AG04450 (cell line): ENCODE measurements at places on chromosomes 4 and X.
A peak's percentile ranks its signal among the peaks of the same experiment; 100 is the strongest.

GRCh38 chrX:138014577-138014976 is 448.6 kb downstream of the ZIC3 start:
- no peak for DNase-seq

- DNase-seq: no peak
These were observed 15.4 kb downstream of the EPGN start for GRCh38 chr4:74323663-74324062.

- DNase-seq: no peak
These were observed 45.2 kb upstream of the DCLK2 start for GRCh38 chr4:150033081-150033480.

- DNase-seq: no peak
These were observed 204.7 kb upstream of the GABRA2 start for GRCh38 chr4:46594661-46595060.

- no peak for DNase-seq
These were observed 21.4 kb upstream of the PPP2R2C start for GRCh38 chr4:6493658-6494304.

DNA sequence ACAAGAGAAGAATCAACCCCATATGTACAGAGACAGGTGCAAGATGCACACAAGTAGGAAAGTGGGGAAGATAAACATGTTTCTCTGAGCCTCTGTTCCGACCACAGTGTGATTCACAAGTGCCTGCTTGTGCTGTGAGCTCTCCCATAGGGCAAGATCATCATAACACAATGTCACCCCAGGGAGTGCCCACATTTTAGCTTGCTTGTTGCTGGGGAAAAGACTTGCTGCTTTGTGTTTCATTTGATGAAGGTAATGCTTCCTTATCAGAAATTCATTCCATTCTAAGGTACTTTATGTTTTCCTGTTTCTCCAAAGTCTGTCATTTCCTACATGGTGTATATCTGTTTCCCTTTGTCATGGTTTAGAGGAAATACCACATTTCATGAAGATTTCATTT is 304.5 kb upstream of the DIPK2B start:
- peak; percentile 13 for DNase-seq

- DNase-seq: no peak
These were observed 863.1 kb upstream of the FTHL17 start for GRCh38 chrX:31934842-31935370.

GRCh38 chrX:13695601-13696115 is 6.7 kb downstream of the RAB9A start:
- DNase-seq: no peak

GRCh38 chr4:186887291-186887700 is 163.6 kb upstream of the FAT1 start:
- DNase-seq: no peak

DNA sequence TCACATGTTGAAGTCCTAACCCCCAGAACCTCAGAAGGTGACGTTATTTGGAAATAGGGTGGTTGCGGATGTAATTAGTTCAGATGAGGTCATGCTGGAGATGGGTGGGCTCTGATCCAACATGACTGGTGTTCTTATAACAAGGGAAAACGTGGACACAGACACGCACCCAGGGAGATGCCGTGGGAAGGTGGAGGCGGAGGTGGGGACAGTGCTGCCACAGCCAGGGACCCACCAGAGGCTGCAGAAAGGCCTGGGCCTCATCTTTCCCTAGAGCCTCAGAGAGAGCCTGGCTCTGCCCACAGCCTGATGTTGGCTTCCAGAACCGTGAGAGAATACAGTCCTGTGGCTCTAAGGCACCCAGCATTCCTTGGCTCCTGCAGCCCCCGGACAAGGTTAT is 7.9 kb upstream of the HMX1 start:
- no peak for DNase-seq

DNA sequence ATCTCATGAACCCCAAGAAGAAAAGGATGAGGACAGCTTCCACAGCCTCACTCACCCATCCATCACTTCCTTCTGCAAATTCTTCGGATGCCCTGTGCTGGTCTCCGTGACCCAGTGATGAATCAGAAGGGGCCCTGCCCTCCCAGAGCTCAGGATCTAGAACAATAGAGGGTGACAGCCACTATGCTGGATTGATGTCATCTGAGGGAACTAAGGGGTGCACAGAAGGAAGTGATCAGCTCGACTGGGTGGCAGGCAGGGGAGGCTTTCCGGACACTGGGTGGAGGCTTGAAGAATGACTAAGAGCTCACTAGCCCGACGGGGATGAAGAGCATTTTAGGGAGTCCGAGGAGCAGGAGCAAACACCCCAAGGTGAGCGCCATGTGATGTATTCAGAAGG is 1.4 kb upstream of the ZNF185 start:
- no peak for DNase-seq

DNA sequence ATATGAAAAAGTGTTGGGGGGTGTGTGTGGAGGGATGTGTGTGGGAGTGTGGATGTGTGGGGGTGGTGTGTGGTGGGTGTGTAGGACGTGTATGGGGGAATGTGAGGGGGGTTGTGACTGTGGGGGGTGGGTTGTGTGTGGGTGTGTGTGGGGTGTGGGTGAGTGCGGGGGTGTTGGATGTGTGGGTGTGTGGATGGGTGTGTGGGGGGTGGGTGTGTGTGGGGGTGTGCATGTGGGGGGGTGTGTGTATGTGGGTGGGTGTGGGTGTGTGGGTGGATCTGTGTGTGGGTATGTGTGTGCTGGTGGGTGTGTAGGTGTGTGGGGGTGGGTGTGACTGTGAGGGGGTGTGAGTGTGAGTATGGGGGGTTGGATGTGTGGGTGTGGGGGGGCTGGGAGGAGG is 47.8 kb downstream of the KDR start:
- no peak for DNase-seq

GRCh38 chr4:1795299-1796195 is 2.5 kb downstream of the FGFR3 start:
- DNase-seq: no peak

- DNase-seq: no peak
These were observed 434.9 kb downstream of the PDGFC start for GRCh38 chr4:156536661-156537060.

DNA sequence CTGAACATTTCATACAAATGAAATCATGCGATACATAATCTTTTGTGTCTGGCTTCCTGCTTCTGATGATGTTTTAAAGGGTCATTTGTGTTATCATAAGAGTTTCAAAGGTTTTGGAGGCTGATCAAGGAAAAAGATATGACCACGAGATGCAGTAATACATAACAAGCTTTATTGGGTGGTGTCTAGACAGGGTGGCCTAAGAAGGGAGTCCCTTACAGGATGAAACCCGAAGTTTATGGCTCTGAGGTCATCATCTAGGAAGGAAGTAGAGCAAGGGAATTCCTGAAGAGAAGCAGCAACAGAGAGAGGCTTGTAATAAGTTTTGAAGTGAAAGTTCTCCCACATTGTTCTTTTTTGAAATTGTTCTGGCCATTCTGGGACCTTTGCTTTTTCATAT is 40.8 kb upstream of the SOD3 start:
- no peak for DNase-seq

DNA sequence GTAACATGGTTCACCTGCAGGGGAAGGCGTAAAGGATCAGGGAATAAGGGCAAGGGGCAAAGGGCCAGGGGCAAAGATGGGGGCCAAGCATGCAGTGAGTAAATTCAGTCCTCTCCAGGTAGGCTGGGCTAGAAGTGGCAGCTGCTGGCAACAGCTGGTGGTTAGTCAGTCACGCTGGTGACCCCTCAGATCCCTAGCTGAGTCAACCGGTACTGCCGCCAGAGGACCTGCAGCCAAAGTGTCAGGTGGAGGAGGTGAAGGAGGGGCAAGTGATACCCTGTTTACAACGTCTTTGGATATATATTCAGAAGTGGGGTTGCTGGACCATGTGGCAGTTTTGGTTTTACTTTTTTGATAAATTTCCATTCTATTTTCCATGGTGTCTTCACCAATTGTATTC is 24.6 kb upstream of the NAP1L2 start:
- DNase-seq: no peak

DNA sequence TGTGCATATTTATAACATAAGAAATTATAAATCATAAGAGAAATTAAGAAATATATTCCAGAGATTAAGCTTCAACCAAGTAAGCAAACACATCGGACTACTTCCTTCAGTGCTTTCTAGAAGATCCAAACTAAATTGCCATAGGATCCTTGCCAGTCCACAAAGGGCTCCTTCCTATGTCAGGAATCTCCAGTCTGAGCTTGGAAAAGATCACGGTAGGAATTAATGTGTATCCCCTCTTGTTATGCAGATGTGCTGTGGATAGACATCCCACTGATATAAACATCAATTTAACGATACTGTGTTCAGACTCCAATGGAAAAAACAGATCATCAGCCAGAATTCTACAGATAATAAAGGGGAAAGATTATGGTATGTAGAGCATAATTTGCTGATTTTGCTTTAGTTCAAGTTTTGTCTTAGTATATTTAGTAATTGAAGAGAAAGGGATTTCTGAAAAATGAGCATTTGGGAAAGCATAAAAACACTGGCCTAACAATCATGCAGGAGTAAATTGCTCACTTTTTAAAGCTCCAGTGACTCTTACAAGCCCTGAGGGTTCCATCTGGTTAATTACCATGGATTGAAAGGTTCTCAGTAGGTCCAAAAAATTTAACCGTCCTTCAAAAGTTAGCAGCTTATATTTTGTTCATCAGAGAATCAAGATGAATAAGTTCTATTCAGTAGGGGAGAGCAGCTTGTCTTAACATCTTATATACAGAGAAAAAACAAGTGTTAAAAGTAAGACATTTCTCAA is 65.9 kb downstream of the HHIP start:
- DNase-seq: no peak

GRCh38 chrX:107718156-107718621 is 57.4 kb downstream of the TSC22D3 start:
- DNase-seq: peak; percentile 37

DNA sequence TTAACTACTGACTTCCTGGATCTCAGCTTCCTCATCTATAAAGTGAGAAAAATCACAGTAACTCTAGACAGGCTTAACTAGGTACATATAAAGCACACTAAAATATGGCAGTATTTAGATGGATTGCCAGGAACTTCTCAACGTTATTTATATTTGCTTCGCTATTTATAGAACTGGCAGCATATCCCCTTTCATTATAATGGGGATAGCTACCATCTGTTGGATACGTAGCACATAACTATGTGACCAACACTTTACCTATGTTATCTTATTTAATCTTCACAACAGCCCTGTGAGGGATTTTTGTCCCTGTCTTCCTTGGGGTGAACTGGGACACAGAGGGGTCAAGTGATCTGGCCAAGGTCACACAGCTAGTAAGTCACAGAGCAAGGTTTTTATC is 64.6 kb downstream of the ENPEP start:
- DNase-seq: no peak

- DNase-seq: no peak
These were observed 92.3 kb downstream of the REPS2 start for GRCh38 chrX:17038681-17039161.

GRCh38 chrX:16516232-16516876 is 133.6 kb upstream of the S100G start:
- no peak for DNase-seq

DNA sequence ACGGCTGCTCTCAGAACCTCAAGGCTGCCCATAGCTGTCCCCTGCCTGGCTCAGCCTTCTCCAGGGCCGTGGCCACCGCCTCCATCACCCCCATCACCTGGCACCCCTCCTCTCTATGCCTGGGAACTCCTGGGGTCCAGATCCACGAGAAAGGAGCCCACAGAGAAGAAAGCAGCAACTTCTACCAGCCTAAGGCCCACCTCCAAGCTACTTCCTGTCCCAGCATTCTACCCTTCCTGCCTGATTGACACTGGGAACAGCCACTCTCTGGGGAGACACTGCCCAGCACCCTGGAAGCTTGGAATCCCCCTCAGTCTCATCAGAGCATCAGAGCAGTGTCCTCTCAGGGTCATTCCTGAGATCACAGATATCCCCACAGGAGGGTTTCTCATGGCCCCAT is 36.9 kb upstream of the PROM1 start:
- no peak for DNase-seq

- DNase-seq: no peak
These were observed 27.0 kb downstream of the GPM6A start for GRCh38 chr4:175784986-175785525.

- DNase-seq: no peak
These were observed 36.2 kb downstream of the ZFP42 start for GRCh38 chr4:188031751-188032150.

DNA sequence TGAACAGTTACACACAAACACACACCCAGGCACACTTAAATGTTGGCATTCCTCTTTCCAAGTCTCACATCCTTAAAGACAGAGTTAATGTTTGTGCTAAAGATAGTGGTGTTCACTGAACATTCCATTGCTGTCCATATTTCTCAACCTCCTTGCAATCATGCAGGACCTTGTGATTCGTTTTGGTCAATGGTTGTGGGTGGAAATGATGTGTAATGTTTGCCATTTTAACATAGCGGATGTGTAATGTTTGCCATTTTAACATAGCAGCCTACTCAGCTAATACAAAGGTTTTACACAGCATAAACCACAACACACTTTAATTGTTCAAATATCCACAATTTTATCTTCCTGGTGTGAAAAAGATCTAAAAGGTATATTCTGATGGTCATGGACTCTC is 93.9 kb downstream of the CEP44 start:
- no peak for DNase-seq

GRCh38 chr4:48620093-48620492 is 130.0 kb downstream of the ZAR1 start:
- DNase-seq: no peak

GRCh38 chrX:51893931-51894696 is 691 bp downstream of the MAGED1 start:
- DNase-seq: no peak

GRCh38 chr4:13484749-13485221 is 645 bp upstream of the RAB28 start:
- no peak for DNase-seq

DNA sequence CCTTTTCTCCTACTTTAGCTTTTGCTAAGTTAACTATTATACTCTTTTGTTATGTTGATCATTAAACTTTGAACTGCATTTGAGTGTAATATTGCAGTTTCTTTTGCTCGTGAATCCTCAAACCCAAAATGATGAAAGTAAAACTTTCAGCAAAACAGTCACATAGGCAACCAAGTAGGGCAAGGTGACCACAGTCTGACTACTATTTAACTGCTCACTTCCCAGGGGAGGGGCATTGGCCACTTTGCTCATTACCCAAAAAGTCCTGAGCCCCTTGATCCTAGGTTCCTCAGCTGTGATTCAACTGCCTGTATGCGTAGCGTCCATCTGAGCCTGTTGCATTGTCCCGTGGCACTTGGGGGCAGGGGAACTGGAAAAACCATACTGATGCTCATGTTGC is 17.0 kb downstream of the RBMX2 start:
- DNase-seq: no peak

DNA sequence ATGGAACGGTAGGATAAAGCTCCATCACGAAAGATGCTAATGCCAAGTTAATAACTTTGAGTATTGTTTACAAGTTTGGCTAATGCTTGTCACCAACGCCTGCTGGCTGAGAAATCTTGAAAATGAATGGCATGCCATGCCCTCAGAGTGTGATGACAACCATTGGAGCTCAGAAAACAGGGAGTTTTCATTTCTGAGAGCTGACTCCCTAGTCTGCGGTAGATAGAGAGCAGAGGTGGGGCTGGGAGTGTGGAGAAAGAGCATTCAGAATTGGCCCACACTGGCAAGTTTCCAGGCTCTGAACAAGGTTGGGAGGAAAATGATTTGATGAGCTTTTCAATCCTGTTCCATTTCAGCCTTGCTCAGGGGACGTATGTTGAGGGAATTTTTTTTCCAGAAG is 183.9 kb downstream of the CPEB2 start:
- no peak for DNase-seq
